AG04450 (cell line): ENCODE measurements at places on chromosomes 3 and 15. TPM values are rescaled to one million over a fixed set of nuclear protein-coding genes. Genes with fewer than 3 reads are reported as not detected.

DNA sequence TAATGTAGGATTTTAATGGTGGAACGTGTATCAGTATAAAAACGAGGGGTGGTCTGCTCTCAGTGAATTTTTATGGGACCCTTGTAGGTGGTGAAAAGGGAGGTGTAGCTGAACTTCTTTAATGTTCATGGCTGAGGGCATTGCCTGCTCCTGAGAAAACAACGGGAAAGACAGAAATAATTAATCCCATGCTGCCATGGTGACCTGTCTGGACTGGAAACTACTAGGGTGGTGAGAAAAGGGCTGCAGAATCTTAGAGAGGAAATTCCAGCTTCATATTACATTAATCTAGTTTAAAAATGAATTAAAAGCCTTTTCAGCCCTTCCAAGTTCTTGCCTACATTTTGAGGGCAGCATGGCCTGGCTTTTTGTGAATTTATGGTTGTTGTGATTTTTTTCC lies 47.6 kb downstream of the ZBTB38 start:
- DNase-seq: no peak

The CD96 gene
- 0.12 and 0.41 TPM in 2 replicates for polyA plus RNA-seq

The SNX1 gene
- 77.6 and 78.6 TPM in 2 replicates for polyA plus RNA-seq

DNA sequence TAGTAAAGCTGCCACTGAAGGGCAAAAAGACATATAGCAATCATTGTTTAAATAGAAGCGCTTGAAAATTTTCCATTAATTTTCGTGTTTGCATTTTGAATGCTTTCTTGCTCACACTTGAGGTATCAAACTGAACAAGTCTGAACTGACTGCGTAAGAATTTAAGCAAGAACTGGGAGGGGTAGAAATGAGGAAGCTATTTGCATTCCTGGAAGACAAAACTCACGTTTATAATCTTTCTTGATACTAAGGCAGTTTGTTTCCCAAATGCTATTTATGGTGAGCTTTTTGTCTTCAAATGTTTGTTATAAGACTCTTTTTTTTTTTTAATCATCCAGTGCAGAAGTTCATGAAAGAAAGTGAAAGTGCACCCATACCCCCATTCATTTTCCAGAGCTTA lies 499.8 kb upstream of the TPRG1 start:
- DNase-seq: no peak

DNA sequence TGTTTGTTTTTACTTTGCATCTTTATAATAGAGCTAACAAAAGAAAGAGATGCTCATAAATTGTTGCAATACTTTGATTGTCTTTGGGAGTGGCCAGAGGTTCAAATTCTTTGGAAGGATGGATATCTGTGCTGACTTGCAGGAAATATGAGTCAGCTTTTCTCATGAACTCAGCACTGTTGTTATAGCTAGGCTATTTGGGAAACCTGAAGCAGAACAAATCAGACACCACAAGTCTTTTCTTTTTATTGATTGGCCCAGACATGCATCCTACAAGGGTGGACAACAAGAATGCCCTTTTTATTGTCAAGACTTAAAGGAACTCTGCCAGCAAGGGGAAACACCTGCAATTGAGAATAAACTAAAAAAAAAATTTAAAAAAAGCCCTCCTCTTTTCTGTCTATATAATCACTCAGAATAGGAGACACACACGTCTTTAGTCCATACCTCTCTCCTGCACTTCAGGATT lies 4.6 kb upstream of the DENND4A start:
- DNase-seq: no peak

DNA sequence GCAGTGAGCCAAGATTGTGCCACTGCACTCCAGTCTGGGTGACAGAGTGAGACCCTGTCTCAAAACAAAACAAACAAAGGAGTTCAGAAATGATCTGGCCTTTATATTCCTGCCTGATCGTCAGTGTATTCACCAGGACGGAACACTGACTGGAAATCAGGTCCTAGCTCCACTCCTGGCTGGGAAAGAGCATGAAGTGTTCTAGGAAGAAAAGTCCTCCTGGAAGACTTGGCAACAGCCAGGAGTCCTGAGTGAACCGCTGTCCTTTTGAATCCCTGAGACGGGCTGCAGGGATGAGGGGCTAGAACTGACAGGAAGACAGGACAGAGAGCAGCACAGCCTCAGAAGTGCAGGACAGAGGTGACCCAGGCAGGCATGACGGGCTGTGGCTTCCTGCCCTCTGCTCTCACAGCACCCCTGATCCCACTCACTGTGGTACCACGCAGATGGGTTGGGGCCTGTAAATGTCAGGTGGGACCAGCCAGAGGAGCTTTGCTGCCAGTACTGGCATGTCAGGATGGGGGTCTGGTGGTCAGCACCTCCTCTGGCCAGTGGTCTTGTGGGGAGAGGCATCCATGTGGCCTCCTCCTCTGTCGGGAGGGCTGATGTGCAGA lies 23.5 kb downstream of the FAN1 start:
- DNase-seq: no peak

GRCh38 chr15:67050522-67051087 lies 14.8 kb upstream of the SMAD3 start:
- no peak for DNase-seq
